ENCODE measurements at places on chromosomes 11 and 22. TPM values are rescaled to one million over a fixed set of nuclear protein-coding genes. Genes with fewer than 3 reads are reported as not detected.

CASP12 gene
- not detected for total RNA-seq

EED gene
- total RNA-seq: 31.1 TPM

OR2AG1 gene
- total RNA-seq: not detected

MB gene
- not detected for total RNA-seq

- DNase-seq: no peak
Measured at GRCh38 chr11:120518356-120518755, 6.8 kb downstream of the GRIK4 start.

Measured in naive thymus-derived CD8-positive, alpha-beta T cell (primary cell).